ENCODE measurements at places on chromosomes 7 and 10. TPM values are rescaled to one million over a fixed set of nuclear protein-coding genes. Genes with fewer than 3 reads are reported as not detected.

PDE1C gene
- total RNA-seq: 3.3 TPM

- H3K4me3 ChIP-seq: no peak overlapping the region
- no peak for DNase-seq
- H3K36me3 ChIP-seq: no peaks in the 10 kb centered on the region
- H3K27me3 ChIP-seq: no peaks in the 10 kb centered on the region
- H3K4me1 ChIP-seq: no peaks in the 10 kb centered on the region
These were observed 62.5 kb downstream of the ZNF37A start for GRCh38 chr10:38156416-38157269.

TRIL gene
- 10.0 TPM for total RNA-seq

GRCh38 chr7:157514746-157515145, 177.9 kb downstream of the DNAJB6 start:
- no peak overlapping the region for H3K4me3 ChIP-seq
- H3K4me1 ChIP-seq: no peaks in the 10 kb centered on the region
- H3K36me3 ChIP-seq: no peaks in the 10 kb centered on the region
- no peaks in the 10 kb centered on the region for H3K27me3 ChIP-seq

DNA sequence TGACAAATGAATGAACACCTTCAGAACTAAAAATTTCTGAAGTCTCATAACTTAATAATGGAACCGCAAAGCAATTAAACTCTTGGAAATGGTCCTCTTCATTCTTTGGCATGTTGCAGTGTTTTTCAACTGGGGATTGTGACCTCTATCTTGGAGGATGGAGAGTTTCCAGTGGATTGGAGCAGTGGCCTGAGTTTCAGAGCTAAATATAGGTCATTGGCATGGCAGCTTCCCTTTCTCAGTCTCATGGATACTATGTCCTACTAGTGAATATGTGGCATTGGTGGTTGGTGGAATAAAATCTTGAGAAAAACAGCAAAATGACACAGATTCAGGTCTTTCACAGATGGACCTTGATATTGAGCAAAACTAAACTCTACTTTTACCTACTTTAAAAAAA, 24.1 kb upstream of the EPC1 start:
- H3K4me1 ChIP-seq: peaks cover 98% of the 10 kb centered on the region
- no peak for DNase-seq
- H3K36me3 ChIP-seq: no peaks in the 10 kb centered on the region
- no peak overlapping the region for H3K27ac ChIP-seq
- no peak overlapping the region for H3K4me3 ChIP-seq

DNA sequence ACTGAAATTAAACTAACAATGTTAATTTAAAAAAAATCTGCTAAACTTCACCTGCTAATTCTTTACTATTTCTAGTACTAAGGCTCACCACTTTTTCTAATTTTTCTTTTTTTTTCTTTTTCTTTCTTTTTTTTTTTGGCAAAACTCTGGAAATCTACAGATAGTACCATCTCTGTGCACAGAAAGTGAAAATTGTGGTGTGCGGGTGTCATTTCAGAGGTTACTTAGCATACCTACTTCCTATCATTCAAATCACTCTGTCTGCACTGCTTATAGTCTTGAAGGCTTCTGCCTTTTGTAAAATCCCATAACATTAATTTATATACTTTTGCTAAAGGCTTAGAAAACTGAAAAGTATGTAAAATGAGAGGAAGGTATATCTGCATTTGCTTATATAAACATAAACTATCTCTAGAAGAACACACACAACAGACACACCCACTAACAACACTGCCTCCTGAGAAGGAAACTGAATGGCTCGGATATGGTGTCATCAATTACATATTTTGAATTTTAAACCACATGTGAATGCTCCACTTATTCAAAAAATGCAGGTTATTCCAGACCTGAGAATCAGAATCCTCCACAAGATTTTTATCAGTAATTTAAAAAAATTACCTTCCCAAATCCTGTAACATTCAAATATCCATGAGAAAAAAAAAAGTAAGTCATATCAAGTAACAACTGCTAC, 229.5 kb downstream of the PARD3 start:
- DNase-seq: no peak
- H3K4me1 ChIP-seq: no peaks in the 10 kb centered on the region
- H3K4me3 ChIP-seq: no peak overlapping the region
- no peaks in the 10 kb centered on the region for H3K36me3 ChIP-seq
- no peak overlapping the region for H3K27ac ChIP-seq
- no peaks in the 10 kb centered on the region for H3K27me3 ChIP-seq

MYOF gene
- total RNA-seq: 24.9 TPM

PLEKHS1 gene
- not detected for total RNA-seq

- no peaks in the 10 kb centered on the region for H3K36me3 ChIP-seq
- no peak overlapping the region for H3K27ac ChIP-seq
- DNase-seq: no peak
These were observed 23.8 kb downstream of the PALS2 start for GRCh38 chr7:24597014-24597413.

ENTPD1 gene
- total RNA-seq: 86.6 TPM

DNA sequence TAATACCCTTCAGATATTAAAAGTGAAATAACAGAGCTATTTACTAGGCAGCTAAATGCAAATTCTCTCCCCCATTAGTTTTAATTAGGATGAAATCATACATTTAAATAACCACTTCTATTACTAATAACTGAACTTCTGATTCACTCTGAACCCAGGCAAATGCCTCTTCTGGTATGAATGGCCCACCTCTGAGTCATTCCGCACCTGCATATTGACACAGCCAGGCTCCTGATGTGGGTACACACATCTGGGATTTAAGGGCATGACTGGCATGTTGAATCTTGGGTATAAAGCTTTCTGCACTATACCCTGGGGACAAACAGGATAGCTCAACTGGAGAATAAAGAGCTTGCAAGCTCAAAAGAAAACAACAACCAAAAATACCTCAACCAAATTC, 140.9 kb downstream of the AUTS2 start:
- no peak overlapping the region for H3K27ac ChIP-seq
- H3K4me3 ChIP-seq: no peak overlapping the region
- DNase-seq: no peak
- peaks cover 12% of the 10 kb centered on the region for H3K4me1 ChIP-seq

DNA sequence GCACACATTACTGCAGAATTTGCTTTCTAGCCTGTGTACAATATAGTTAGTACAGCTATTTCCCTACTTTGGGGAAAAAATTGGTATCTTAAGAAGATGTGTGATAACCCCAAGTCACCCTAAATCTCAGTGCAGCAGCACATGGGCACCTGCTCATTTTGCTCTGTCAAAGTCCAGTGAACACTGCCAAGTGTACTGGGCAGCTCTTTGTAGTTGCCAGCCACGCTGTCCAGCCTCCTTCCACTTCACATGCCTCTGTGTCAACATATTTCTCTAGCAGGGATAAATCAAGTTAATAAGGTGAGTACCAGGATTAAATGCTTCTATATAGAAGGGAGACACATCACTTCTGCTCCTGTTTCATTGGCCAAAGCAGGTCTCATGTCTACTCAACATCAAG, 87.1 kb upstream of the CDC14C start:
- no peaks in the 10 kb centered on the region for H3K36me3 ChIP-seq
- no peaks in the 10 kb centered on the region for H3K4me1 ChIP-seq
- no peaks in the 10 kb centered on the region for H3K27me3 ChIP-seq
- no peak overlapping the region for H3K27ac ChIP-seq

DNA sequence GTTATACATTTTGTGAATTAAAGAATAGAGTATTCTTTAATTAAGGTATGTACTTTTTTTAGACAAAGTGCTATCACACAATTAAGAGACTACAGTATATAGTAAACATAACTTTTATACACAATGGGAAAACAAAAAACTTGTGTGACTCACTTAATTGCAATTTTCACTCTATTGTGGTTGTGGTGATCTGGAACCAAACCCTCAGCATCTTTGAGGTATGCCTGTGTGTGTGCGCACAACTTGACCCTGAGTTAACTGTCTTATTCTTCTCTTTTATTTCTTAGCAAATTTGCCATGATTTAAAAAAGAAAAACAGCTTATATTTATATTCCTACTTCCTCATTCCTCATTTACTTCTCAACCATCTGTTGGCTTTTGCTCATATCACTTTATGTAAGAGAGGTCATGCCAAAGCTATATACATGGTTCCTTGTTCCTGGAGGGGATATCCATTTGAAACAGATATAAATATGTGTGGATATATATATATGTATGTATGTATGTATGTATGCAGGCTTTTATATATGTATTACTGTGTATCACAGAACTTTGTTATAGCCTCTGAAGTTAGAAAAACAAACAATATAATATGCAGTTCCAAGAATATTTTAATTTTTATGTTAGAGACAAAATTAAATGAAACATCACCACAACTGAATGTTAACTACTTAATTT, 259.5 kb upstream of the HGF start:
- H3K27ac ChIP-seq: no peak overlapping the region
- DNase-seq: no peak
- H3K27me3 ChIP-seq: no peaks in the 10 kb centered on the region
- H3K4me1 ChIP-seq: no peaks in the 10 kb centered on the region
- no peaks in the 10 kb centered on the region for H3K36me3 ChIP-seq

DNA sequence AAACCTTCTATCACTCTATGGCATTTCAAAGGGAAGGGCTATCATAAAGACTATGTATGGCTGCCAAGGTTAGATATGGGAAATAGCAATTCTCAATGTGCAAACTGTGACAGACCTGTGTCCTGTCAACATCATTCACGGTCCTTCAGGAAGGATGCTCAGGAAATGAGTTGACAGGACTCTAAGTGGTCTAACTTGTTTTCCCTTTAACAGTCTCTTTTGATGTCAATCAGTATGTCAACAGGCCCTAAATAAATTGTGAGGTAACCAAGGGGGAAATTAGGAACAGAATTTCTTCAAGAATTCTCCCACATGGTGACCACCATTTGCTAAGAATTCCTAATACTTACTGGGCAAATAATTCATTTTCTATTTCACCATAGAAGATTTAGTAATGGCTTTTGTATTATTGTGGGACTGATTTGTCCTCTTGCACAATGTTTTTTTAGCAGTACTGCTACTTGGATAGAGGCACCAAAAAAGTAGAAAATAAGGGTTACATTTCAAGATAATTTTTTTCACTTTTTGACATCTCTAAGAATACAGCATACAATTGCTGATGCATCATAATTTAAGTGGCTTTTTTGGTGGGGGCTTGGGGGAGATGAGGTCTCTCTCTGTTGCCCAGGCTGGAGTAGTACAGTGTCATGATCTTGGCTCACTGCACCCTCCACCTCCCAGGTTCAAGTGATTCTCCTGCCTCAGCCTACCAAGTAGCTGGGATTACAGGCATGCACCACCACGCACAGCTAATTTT, 275.8 kb downstream of the CACNA2D1 start:
- H3K27ac ChIP-seq: no peak overlapping the region
- no peak for DNase-seq
- H3K27me3 ChIP-seq: no peaks in the 10 kb centered on the region
- no peaks in the 10 kb centered on the region for H3K4me1 ChIP-seq
- H3K36me3 ChIP-seq: no peaks in the 10 kb centered on the region

- H3K4me3 ChIP-seq: no peak overlapping the region
- DNase-seq: no peak
- H3K27me3 ChIP-seq: no peaks in the 10 kb centered on the region
These were observed 14.5 kb upstream of the GGCT start for GRCh38 chr7:30519122-30519521.

EZH2 gene
- total RNA-seq: 14.5 TPM

GRCh38 chr10:33025910-33026309, 67.9 kb upstream of the ITGB1 start:
- no peak for DNase-seq
- no peaks in the 10 kb centered on the region for H3K27me3 ChIP-seq
- no peaks in the 10 kb centered on the region for H3K4me1 ChIP-seq
- no peaks in the 10 kb centered on the region for H3K36me3 ChIP-seq
- no peak overlapping the region for H3K4me3 ChIP-seq

DNA sequence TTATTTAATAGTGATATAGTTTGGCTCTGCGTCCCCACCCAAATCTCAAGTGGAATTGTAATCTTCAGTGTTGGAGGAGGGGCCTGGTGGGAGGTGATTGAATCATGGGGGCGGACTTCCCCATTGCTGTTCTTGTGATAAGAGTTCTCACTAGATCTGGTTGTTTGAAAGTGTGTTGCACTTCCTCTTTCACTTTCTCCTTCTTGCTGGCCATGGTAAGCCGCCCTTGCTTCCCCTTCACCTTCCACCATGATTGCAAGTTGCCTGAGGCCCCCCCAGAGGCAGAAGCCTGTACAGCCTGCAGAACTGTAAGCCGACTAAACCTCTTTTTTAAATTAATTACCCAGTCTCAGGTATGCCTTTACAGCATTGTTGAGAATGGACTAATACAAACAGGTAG, 101.4 kb downstream of the MTPAP start:
- H3K27ac ChIP-seq: no peak overlapping the region
- H3K27me3 ChIP-seq: no peaks in the 10 kb centered on the region
- no peak for DNase-seq
- no peaks in the 10 kb centered on the region for H3K4me1 ChIP-seq
- no peaks in the 10 kb centered on the region for H3K36me3 ChIP-seq

DNA sequence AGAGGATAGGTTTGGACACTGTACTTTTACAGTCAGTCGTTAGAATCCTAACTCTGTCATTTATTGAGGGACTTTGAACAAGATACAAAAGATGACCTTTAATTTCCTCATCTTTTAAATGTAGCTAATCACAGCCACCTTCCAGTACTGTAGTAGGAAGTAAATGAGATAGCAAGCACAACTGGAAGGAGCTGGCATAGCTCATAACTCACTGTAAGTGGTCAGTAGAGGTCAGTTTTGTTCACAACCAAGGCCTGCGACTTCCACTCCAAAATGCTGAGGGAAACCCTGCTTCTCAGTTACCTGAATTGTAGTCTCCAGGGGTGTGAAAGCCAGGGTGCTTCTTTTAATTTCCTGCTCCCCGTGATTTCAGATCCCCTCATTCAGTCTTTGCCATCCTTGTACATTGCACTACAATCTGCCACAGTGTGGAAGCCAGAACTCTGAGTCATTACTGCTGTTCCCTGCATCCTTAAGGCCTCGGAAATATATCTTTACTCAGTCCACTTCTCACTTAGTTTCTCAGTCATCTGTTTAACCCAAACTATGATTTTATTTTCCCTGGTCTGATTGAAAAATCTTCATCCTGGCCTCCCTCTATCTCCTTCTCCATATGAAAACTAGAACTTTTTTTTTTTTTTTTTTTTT, 361.2 kb downstream of the NRG3 start:
- no peaks in the 10 kb centered on the region for H3K36me3 ChIP-seq
- no peak for DNase-seq
- H3K27me3 ChIP-seq: no peaks in the 10 kb centered on the region

- H3K36me3 ChIP-seq: no peaks in the 10 kb centered on the region
- no peak overlapping the region for H3K4me3 ChIP-seq
- no peak for DNase-seq
- H3K27ac ChIP-seq: no peak overlapping the region
- H3K27me3 ChIP-seq: no peaks in the 10 kb centered on the region
These were observed 48.1 kb upstream of the TARP start for GRCh38 chr7:38321515-38321944.

DNA sequence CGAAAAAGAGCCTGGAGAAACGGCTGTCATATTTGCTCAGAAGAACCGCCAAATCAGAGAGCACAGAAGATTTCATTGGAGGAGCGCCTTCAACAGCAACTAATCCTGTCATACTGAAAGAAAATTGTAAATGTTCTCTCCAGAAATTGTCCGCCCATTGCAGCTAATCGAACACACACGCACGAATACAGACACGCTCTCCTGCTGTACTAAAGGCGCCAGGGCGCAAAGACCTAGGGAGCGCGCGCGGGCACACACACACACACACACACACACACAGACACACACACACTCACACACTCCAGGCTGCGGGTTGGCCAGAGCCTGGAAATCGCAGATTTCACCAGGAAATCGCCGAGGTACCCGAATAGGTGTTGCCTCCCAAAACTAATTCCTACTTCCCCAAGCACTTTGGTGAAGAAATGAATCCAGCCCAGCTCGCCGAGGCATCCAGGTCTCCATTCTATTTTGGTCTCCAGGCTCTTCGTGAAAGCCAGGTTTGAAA, at the start of gene CHRM2:
CHRM2 (plus strand) TSS at position 157 of the 505 bp plus-strand sequence. CDS start 146,214 bp downstream, outside the sequence.
- no peaks in the 10 kb centered on the region for H3K36me3 ChIP-seq
- H3K27me3 ChIP-seq: peaks cover 44% of the 10 kb centered on the region
- DNase-seq: no peak
- H3K4me1 ChIP-seq: peaks cover 27% of the 10 kb centered on the region
